Panc1 (cell line): ENCODE measurements at places on chromosomes 6 and 20.

- no peak overlapping the region for H3K27ac ChIP-seq
- H3K4me1 ChIP-seq = no peaks in the 10 kb centered on the region
- no peak for DNase-seq
- H3K27me3 ChIP-seq = no peaks in the 10 kb centered on the region
Observed at GRCh38 chr20:18702736-18703135, 110.8 kb upstream of the SCP2D1 start.

DNA sequence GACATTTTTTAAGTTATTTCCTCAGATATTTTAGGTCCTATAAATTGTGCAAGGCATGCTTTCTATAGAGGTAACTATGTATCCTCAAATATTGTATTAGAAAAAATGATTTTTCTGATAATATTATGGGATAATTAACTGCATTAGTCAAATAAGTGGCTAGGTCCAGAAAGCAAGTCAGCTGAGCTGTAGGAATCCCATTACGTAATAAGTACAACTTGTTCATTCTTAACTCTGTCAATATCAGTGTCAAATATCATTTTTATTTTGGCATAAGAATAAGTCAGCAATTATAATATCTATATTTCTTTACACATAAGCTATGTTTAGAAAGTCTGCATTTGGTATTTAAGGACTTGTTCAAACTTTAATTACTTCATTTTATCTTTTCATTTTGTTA lies 830.9 kb upstream of the GJE1 start:
- DNase-seq = no peak
- no peaks in the 10 kb centered on the region for H3K27me3 ChIP-seq
- no peaks in the 10 kb centered on the region for H3K4me1 ChIP-seq
- no peaks in the 10 kb centered on the region for H3K36me3 ChIP-seq

DNA sequence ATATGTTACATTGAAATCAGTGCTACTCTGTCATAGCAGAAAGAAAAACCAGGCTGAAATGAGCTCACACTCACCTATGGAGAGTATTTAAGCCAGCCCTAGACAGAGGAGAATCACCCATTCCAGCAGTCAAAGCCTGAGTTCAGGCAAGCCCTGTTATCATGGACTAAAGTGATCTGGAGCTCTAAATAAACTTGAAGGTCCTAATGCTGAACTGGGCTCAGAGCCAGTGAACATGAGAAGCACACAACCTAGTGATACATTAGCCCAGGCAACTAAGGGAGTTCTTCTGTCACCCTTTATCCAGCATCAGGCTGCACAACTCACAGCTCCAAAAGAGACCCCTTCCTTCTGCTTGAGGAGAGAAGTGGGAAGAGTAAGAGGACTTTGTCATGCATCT lies 425.0 kb downstream of the COL12A1 start:
- no peaks in the 10 kb centered on the region for H3K4me1 ChIP-seq
- no peak overlapping the region for H3K4me3 ChIP-seq
- H3K27ac ChIP-seq = no peak overlapping the region
- no peak for DNase-seq
- H3K27me3 ChIP-seq = no peaks in the 10 kb centered on the region

DNA sequence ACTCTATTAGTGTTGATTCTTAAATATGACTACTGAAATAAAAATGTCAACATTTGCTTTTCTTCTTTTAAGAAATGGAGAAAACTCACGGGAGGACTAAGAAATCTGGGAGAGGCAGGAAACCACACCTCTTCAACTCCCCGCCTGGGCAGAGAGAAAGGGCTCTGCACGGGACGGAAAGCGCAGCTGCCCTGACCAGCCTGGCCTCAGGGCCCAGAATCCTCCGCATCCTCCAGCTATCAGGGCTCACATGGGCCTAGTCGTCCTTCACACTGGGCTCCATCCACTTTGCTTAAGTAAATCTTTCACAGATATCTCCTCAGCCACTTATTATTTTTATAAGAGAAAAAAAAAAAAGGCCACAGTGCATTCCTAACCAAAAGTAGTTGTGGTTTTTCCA lies 215.1 kb downstream of the TBXT start:
- H3K4me1 ChIP-seq = no peaks in the 10 kb centered on the region
- H3K27me3 ChIP-seq = peaks cover 2% of the 10 kb centered on the region; the same call in 1 of the 2 replicates

DNA sequence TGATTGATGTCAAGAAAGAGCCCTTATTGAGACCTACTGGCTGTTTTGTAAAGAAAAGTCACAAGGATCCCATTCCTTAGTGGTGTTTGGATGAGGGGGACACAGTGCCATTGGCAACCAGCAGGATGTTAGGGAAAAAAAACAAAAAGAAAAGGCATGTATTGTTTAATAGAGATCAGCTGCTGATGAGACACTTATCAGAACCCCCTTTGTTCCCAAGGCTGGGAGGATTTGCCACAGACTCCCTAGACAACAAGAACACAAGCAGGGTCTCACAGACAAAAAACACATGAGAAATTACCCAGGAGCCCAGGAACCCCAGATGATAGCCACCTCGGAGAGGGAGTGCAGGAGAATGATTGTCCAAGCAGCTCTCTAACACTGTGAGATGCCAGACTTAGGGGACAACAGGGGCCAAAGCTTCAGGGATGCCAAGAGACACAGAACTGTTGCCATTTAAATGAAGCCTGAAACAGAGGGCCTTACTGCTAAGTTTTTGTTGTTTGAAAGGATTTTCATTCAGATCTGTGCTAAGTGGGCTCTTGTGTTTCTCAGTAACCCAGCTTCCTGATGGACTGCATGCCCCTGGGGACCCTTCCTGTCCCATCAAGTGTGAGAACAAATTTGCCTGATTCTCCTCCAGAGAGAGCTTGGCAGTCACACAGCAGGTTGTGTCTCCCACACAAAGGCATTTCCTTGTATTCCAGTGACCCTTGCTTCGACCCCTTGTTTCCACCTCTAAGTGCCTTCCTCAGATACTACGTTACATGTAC lies 48.7 kb upstream of the HEY2 start:
- no peak overlapping the region for H3K4me3 ChIP-seq
- no peak overlapping the region for H3K27ac ChIP-seq
- H3K4me1 ChIP-seq = no peaks in the 10 kb centered on the region
- peaks cover 6% of the 10 kb centered on the region; the same call in 1 of the 2 replicates for H3K27me3 ChIP-seq
- no peak for DNase-seq
- H3K36me3 ChIP-seq = no peaks in the 10 kb centered on the region
